AML-193 (cell line): ENCODE measurements at places on chromosomes 16 and 17.

GRCh38 chr17:34434052-34434451 is 71.0 kb upstream of the CCL1 start:
- DNase-seq: no peak

DNA sequence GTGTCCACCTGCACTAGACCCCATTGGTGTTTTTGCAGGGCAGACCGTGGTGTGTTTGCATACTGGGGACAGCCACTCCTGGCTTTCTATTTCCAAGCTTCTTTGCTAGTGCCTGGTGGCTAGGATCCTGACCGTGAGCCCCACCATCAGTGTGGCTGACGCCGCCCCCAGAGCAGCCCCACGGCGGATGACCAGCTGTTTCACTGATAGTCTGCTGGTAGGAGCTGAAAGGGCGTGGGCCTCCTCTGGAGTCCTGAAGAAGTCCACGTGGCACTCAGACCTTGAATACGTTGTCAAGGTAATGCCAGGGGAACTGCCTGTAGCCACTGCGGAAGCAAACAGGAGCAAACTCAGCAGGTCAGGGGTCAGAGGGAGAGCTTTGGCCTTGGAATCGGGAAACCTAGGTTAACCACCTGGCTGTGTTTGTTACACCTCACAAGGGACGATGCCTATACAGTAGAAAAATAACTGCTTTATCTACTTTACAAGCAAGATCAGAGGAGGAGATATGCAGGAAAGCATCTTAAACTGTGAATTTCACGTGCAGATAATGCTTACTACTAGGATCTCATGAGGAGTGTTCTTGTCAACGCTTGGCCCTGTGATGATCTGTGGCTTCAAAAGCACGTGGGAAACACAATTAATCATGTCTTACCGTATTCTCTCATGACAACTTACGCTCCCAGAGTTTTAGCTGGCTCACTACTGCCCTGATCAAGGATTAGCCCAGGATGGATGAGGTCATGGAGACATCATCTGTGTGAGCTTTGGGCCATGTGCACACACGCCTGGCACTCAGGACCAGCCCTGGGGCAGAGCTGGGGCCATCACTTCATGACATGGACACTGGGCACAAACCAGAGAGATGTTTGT is 30.3 kb downstream of the ALDH3A2 start:
- no peak for DNase-seq

DNA sequence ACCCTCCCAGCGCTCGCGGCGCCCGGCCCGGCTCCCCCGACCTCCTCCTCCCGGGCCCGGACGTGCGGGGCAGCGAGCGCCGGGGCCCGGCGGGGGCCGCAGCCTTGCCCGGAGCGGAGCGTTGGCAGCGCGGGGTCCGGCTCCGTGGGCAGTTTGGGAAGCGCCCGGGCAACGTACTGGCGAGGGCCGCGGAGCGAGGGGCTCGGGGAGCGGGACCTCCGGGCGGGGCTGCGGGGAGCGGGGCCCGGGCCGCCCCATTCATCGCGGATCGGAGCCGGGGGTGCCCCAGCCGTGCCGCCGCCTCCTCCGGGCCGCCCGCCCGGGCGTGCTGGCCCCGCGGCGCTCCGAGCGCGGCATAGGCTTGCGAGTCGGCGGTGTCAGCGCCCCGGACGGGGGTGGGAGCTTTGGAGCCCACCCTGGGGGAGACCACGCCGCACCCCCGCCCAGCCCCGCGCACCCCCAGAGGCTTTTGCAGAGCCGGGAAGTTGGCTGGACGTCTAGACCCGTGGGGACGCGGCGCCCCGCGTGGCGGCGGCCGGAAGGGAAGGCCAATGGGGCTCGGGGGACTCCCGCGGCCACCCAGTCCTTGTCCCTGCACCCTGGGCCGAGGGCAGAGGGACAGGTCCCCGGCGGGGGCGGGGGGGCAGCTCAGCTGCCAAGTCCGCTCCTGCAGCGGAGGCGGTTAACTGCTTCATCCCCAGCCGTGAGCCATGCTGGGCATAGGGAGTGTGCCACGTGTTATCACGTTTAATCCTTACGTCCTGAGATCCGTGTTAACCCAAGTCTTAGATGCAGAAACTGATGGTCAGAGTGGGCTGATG is 852 bp downstream of the ZNF469 start:
- DNase-seq: no peak

DNA sequence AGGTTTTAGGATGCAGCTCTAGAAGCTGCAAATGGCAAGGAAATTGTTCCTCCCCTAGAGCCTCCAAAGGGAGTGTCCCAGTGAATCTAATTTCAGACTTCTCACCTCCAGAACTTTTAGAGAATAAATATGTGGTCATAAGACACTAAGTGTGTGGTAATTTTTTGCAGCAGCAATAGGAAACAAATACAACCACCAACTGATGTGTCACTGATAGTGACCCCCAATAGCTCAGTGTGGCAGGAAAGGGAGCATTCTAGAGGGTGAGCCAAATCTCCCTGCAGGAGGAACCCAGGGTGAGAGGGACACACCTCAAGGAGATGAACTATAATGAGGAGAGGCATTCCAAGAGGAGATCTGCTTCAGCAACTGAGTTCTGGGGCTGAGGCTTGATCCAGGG is 4.1 kb downstream of the CCL4L2 start:
- peak; percentile 75 for DNase-seq

- no peak for DNase-seq
These were observed 31.8 kb upstream of the ZNF469 start for GRCh38 chr16:88350922-88351321.

GRCh38 chr17:17745476-17746455 is 64.5 kb downstream of the RAI1 start:
- DNase-seq: no peak

DNA sequence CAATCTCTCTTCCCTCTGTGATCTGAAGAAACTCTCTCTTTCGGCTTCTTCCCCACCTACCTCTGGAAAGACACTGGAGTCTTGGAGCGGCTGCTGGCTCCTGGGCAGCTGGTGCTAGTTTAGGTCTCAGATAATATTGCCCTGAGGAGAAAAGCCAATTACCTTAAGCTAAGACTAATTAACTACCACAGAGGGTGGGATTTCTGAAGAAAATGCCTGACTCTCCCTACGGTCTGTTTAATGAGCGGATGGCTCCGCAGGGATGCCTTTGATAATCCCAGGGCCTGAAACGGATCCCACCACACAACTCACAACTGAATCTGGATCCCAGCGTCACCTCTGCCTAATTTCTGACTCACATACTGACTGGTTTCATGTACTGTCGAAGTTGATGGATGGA is 127.0 kb upstream of the NLRP1 start:
- DNase-seq: no peak

DNA sequence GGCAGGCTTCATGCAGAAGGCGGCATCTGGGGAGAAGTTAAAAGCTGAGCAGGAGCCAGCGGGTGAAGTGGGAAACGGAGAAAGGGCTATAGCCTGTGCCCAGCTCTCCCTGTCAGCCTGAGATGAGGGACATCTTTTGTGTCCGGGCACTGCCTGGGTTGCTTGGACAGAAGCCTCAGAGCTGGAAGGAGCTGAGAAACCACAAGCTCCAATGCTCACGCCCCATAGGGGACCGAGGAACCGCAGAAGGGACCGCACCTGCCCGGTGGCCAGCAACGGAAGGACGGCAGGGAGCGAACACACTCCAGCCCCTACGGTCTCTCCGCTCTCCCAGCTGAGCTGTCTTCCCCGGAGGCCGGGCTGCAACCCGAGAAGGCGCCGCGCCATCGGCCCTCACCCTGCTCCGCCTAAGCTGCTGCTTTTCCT is 175.8 kb downstream of the NPIPB11 start:
- no peak for DNase-seq

DNA sequence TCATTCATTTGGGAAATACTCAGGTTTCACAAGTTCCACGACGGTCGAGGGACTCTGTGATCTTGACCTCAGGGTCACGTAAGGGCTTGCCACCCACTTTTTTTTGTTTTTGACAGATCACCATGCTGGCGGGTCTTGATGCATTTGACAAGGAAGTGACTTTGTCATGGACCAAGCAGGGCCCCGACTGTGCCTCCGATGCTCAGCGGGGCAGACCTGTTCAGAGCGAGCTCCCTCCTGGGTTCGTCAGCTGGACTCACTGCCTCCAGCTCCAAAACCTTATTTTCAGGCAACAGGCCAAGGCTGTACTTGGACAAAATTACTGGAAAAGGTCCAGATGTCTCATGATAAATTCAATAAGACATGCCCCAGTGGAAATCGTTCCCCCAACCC is 9.0 kb upstream of the CLEC18A start:
- no peak for DNase-seq

DNA sequence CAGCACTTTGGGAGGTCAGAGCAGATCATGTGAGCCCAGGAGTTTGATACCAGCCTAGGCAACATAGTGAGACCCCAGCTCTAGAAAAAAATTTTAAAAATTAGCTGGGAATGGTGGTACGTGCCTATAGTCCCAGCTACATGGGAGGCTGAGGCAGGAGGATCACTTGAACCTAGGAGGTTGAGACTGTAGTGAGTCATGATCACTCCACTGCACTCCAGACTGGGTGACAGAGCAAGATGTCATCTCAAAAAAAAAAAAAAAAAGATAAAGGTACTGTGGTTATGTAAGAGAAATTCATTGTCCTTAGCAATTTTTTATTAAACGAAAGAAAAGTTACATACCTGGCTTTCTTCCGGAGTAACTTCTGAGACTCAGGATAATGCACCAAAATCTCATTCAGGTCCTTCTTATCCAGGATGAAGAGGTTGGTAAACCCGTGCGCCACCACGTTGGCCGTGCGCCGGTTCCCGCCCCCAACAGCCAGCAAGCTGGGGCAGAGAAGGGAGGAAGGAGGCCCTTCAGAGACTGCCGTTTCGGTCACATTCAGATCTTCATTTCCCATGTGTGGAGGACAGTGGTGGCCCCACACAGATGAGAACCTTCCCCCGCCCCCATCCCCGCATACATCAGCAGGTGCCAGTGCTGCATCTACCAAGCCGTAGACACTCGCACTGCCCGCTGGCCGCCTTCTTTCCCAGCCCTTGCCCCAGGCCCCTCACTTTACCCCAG is 73.7 kb downstream of the CNGB1 start:
- no peak for DNase-seq

DNA sequence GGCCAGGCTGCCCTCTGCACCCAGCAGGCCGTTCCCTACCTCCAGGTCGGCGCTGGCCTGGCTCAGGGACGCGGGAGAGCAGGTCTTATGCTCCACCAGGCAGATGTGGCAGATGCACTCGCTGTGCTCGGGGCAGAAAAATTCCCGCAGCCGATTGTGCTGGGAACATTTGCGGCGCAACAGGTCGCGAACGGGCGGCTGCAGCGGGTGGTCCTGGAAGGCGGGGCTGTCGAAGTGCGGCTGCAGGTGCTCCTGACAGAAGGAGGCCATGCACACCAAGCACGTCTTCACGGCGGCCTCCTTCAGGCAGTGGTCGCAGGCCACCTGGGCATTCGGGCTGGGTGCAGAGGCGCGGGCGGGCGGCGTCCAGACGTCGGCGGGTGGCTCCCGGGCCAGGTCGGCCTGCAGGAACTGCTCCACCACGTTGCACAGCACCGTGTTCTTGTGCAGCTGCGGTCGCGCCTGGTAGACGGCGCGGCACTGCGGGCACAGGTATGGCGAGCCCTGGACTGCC is 439 bp downstream of the TRIM25 start:
- no peak for DNase-seq

- DNase-seq: no peak
These were observed 85.3 kb upstream of the PLCG2 start for GRCh38 chr16:81693744-81694303.

DNA sequence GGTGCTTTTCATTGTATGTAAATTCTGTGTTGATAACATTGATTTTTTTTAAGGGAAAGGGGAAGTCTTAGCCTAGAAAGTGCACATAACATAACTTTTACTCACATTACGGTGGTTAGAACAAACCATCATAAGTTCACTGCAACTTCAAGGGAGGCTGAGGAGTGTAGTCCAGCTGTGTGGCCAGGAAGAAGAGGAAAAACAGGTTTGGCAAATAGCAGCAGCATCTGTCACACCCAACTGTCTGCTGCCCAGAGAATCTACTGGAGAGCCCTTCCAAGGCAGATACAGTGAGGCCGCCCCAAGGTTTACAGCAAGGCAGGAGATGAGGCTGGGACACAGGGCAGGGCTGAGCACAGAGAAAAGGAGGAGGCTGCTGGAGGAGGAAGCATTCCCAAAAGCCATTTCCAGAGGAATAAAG is 60.6 kb downstream of the AIPL1 start:
- no peak for DNase-seq

DNA sequence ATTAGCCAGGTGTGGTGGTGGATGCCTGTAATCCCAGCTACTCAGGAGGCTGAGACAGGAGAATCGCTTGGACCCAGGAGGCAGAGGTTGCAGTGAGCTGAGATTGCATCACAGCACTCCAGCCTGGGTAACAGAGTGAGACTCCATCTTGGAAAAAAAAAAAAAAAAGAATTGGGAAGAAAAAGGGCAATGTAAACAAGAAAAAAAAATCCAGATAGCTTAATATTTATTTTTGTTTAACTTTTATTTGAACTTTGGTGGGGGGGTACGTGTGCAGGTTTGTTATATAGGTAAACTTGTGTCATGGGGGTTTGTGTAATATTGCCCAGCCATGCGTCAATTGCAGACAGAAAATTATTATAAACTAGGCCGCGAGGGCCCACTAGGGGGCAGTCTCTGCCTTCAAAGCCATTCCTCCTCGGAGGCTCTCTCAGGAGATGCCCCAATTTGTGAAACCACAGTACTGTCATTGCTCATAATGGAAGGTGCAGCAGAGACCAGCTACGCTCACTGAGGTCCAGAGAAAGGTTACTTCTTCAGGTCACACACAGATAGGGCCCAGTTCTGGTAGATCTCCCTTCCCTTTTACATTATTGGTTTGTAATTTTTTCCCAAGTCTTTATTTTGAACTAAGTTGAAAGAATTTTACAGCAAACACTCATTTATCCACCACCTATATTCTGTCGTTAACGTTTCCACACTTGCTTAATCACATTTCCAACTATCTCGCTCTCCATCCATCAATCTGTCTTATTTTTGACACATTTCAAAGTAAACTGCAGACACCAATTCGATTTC is 206.2 kb downstream of the PRKCB start:
- DNase-seq: peak; percentile 66

GRCh38 chr16:23578101-23578830 is 17.9 kb downstream of the NDUFAB1 start:
- peak; percentile 47 for DNase-seq

GRCh38 chr17:31373150-31374093 is 18.1 kb upstream of the RAB11FIP4 start:
- peak; percentile 50 for DNase-seq

- DNase-seq: no peak
These were observed 80.9 kb upstream of the STAC2 start for GRCh38 chr17:39306509-39307212.

- DNase-seq: no peak
These were observed 123.0 kb upstream of the ASIC2 start for GRCh38 chr17:33416131-33416530.

GRCh38 chr16:69840975-69841374 is 78.8 kb downstream of the WWP2 start:
- DNase-seq: no peak
